ENCODE measurements at places on chromosomes 3 and 15. TPM values are rescaled to one million over a fixed set of nuclear protein-coding genes. Genes with fewer than 3 reads are reported as not detected.

- DNase-seq, result no peak
Measured at GRCh38 chr15:95850837-95851236, 479.7 kb upstream of the NR2F2 start.

Gene TF
- not detected for total RNA-seq

DNA sequence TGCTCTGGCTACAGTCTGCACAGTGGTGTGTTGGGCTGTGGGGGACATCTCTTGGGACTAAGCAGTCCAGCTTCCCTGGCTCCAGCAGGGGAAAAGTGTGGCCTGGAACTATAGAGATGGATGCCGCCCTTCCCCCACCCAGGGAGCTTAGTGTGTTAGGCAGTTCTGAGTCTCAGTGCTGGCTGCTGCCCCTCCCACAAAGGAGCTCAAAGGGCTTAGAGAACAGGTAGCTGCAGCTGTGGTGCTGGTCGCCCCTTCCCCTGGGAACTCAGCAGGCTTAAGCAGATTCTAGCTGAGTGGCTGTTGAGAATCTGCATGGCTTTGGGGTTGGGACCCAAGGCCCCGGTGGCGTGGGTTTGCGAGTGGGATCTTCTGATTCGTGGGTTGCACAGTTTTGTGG lies 190.8 kb downstream of the PDCD6IP start:
- no peak for DNase-seq

GRCh38 chr15:58873267-58873666 lies 60.2 kb downstream of the SLTM start:
- DNase-seq, result no peak

GRCh38 chr3:187646906-187647660 lies 23.1 kb downstream of the SST start:
- no peak for DNase-seq

DNA sequence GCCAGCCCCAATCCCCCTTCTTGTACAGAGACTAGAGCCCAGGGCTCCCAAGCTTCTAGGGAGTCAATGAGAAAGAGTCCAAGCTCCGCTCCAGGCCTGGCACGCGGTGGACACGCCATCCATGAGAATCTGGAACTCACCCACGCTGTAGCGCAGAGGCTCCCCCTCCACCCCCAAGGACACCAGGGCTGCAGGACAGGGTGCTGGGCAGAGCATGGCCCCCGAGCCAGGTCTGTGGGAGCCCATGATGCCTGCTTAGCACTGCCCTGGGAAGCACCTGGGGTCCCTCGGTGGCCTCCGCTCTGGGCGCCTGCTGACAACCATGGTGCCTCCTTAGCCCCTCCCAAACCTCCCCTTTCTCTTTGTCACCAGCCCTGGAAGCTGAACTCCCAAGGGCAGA lies 28.5 kb downstream of the ACSBG1 start:
- no peak for DNase-seq

Gene ELL3
- 8.1 TPM for total RNA-seq

GRCh38 chr3:132006605-132007204 lies 28.1 kb downstream of the CPNE4 start:
- no peak for DNase-seq

DNA sequence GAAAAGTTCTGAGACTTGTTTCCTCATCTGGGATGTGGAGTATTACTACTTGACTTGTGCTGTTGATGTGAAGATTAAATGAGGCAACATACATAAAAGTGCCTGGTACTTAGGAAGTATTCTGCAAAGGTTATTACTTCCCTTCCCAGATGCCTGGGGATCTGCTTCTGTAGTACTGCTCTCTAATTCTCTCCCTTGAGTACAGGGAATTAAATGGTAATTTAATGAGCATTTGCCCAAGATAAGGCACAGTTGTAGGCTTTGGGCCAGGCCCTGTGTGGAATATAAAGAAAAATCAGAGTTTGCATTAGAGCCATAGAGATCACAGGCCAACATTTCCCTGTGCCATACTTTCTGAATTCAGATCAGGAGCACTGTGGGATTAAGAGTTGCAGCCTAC lies 84.4 kb downstream of the LARS2 start:
- no peak for DNase-seq

Gene ALPK3
- total RNA-seq, result not detected

GRCh38 chr15:87671289-87671688 lies 585.2 kb downstream of the NTRK3 start:
- DNase-seq, result no peak

GRCh38 chr3:159032311-159032710 lies 230.5 kb downstream of the MFSD1 start:
- no peak for DNase-seq

DNA sequence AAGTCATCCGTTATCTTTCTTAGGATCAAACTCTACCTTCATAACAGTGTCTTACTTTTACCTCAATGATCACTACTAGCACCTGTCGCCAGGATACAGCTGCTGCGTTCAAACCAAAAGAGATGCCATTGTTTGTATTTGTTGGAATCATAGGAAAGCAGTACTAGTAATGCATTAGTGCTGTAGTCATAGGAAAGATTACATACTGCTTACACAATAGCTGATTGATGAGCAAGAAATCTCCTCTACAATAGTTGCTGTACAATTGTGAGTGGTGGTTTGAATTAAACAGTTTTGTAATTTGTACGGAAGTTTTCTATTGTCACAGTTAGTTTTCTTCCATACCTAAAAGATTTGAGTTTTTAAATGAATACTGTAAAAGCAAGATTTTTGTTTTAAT lies 21.4 kb downstream of the ACAP2 start:
- no peak for DNase-seq

DNA sequence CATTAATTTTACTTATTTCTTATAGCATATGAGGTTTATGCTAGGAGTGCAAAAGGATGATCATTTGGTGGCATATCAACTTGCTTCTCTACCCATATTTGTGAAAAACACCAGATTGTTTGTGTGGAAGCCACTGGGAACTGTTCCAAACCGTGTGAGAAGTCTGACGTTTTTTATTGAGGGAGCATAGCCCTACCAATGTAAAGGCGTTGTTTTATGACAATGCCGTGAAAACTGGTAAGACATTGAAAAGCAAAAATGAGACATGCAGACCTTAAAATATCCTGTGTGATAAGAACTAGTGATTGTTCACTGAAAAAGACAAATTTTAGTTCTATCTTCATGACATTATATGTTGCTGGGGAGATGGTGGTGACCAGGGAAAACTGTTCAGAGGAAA lies 87.8 kb downstream of the CHL1 start:
- DNase-seq, result no peak

Gene AADAC
- total RNA-seq, result not detected

Gene IP6K2
- total RNA-seq, result 26.4 TPM

DNA sequence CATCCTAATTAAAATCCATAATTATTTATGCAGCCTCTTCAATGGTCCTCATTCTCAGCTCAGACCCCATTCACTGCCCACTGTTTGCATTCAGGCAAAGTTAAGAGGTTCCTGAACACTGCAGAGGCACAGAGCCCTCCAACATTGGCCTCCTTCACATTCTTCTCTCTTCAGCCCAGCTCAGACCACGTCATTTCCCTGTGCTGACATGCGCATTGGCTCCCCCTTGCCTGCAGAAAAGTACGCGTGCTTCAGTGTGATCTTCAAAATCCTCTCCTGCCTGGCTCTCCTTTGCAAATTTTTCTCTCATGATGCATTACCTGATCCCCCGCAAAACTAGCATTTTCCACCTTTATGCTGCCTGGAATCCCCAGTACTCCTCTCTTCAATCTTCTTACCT lies 552.3 kb downstream of the NTRK3 start:
- DNase-seq, result no peak

GRCh38 chr3:110485389-110485788 lies 586.2 kb upstream of the NECTIN3 start:
- DNase-seq, result no peak

Gene XYLB
- total RNA-seq, result 3.2 TPM

- DNase-seq, result no peak
Measured at GRCh38 chr15:49621887-49622286, 1.0 kb downstream of the DTWD1 start.

Gene SLC27A2
- 0.57 TPM for total RNA-seq

DNA sequence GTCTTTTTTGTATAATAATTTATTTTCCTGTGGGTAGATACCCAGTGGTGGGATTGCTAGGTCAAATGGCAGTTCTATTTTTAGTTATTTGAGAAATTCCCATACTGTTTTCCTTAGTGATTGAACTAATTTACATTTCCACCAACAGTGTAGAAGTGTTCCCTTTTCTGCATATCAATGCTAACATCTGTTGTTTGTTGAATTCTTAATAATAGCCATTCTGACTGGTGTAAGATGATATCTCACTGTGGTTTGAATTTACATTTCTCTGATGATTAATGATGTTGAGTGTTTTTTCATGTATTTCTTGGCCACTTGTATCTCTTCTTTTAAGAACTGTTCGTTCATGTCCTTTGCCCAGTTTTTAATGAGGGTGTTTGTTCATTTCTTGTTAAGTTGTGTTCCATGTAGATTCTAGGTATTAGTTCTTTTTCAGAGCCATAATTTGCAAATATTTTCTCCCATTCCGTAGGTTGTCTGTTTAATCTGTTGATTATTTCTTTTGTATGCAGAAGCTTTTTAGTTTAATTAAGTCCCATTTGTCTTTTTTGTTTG lies 713.3 kb upstream of the EPHA6 start:
- DNase-seq, result no peak

GRCh38 chr15:85589851-85590250 lies 204.9 kb downstream of the KLHL25 start:
- DNase-seq, result peak; percentile 80

Gene BBX
- total RNA-seq, result 14.8 TPM

Gene SNTN
- not detected for total RNA-seq

DNA sequence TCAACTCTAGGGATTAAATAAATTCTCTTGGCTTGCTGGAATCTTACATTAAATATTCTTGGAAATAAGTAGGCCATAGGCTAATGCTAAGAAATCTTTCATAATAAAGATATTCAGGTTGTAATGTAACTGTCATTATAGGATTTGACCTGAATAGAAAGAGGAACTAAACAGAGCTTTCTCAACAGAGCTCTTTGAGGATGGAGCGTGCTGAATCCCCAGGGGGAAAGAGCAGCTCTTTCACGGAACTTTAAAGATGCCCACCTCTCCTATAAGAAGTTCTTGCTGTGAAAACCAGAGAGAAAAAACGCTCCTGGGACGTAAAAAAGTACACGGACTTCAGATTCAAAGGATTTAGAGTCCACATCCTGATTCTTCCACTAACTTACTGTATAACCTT lies 77.9 kb downstream of the NTRK3 start:
- no peak for DNase-seq

GRCh38 chr15:64731012-64731804 lies 44.2 kb downstream of the RBPMS2 start:
- DNase-seq, result peak; percentile 72

- DNase-seq, result no peak
Measured at GRCh38 chr15:94791510-94791909, 560.1 kb downstream of the MCTP2 start.

GRCh38 chr3:69999140-70000027 lies at the start of gene SAMMSON:
TSS of gene SAMMSON (plus strand) at chr3:69999733.
- DNase-seq, result peak; percentile 94

Gene IQCF5
- not detected for total RNA-seq

Measured in Caki2 (cell line).